ENCODE measurements at places on chromosomes 5 and 9. TPM values are rescaled to one million over a fixed set of nuclear protein-coding genes. Genes with fewer than 3 reads are reported as not detected.

Gene PCDHGC5
- total RNA-seq = 1.8 TPM

GRCh38 chr5:123265551-123265950 is 157.7 kb downstream of the CEP120 start:
- H3K27ac ChIP-seq = no peak overlapping the region
- H3K4me3 ChIP-seq = no peak overlapping the region
- H3K36me3 ChIP-seq = no peaks in the 10 kb centered on the region

- no peaks in the 10 kb centered on the region for H3K4me1 ChIP-seq
- H3K4me3 ChIP-seq = no peak overlapping the region
- no peak for DNase-seq
- H3K27me3 ChIP-seq = no peaks in the 10 kb centered on the region
Observed at GRCh38 chr5:30690931-30691330, 502.6 kb upstream of the CDH6 start.

DNA sequence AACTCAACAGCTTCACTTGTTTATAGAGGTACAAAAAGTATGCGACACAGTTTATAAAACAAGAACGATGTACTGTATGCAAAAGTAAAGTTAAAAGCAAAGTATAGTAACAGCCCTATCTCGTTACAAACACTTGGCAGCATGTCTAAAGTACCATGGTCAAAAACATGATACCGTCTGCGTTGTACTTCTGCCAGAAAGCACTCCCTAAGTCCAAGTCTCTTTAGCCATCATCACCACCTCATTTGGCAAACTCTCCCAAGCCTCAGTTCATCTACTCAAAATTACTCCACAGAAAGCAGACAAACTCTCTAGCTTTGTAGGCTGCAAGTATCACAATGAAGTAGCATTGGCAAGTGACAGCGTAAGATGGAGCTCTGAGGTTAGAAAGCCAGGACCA is 73.4 kb downstream of the NFIB start:
- H3K27ac ChIP-seq = no peak overlapping the region
- H3K4me1 ChIP-seq = peaks cover 38% of the 10 kb centered on the region
- no peaks in the 10 kb centered on the region for H3K36me3 ChIP-seq
- H3K27me3 ChIP-seq = no peaks in the 10 kb centered on the region
- no peak for DNase-seq

- DNase-seq = no peak
- H3K36me3 ChIP-seq = no peaks in the 10 kb centered on the region
- no peak overlapping the region for H3K4me3 ChIP-seq
- peak overlapping the region; percentile 33 for H3K27ac ChIP-seq
Observed at GRCh38 chr9:70006306-70006705, 37.3 kb upstream of the MAMDC2 start.

- H3K4me3 ChIP-seq = peak overlapping the region; percentile 84
- DNase-seq = no peak
- H3K4me1 ChIP-seq = peaks cover 38% of the 10 kb centered on the region
- H3K36me3 ChIP-seq = no peaks in the 10 kb centered on the region
- H3K27me3 ChIP-seq = no peaks in the 10 kb centered on the region
Observed at GRCh38 chr9:120927269-120928014, 846 bp upstream of the TRAF1 start.

DNA sequence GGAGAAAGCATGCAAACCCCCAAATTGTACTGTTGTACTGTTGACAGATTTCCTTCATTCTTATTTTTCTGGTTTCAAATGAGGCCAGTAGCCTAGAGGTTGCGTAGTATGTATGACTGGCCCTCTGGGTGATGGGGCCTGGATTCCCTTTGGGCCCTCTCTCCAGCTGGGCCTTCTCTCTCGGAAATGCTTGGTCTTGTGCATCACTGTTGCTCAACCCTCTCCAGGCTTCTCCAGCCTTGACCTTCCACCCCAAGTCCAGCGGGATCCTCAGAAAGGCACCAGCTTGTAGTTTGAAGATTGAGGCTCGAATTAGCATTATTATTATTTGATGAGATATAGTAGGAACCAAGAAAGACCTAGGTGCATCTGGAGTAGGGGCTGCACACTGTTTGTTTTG is 87.0 kb downstream of the ANGPTL2 start:
- H3K4me1 ChIP-seq = no peaks in the 10 kb centered on the region
- peak overlapping the region; percentile 61 for H3K27ac ChIP-seq
- no peak overlapping the region for H3K4me3 ChIP-seq

DNA sequence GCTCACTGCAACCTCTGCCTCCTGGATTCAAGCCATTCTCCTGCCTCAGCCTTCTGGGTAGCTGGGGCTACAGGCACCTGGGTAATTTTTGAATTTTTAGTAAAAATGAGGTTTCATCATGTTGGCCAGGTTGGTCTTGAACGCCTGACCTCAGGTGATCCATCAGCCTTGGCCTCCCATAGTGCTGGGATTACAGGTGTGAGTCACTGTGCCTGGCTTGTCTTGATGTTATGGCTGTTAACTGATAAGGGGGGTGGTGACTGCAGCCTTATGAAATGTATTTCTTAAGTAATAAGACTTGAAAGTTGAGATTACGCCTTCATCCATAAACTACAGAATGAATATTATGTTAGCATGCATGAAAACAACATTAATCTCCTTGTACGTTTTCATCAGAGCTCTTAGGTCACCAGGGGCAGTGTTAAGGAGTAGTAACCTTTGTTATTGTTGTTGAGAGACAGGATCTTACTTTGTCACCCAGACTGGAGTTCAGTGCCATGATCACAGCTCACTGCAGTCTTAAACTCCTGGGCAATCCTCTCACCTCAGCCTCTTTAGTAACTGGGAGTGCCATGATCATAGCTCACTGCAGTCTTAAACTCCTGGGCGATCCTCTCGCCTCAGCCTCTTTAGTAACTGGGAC is 148.3 kb downstream of the ATP10B start:
- no peaks in the 10 kb centered on the region for H3K4me1 ChIP-seq
- H3K27ac ChIP-seq = no peak overlapping the region
- no peak for DNase-seq
- H3K4me3 ChIP-seq = no peak overlapping the region
